DMS79 (cell line): ENCODE measurements at places on chromosomes 12 and 14.

GRCh38 chr12:21541773-21542172, 15.7 kb downstream of the SPX start:
- no peak for DNase-seq

DNA sequence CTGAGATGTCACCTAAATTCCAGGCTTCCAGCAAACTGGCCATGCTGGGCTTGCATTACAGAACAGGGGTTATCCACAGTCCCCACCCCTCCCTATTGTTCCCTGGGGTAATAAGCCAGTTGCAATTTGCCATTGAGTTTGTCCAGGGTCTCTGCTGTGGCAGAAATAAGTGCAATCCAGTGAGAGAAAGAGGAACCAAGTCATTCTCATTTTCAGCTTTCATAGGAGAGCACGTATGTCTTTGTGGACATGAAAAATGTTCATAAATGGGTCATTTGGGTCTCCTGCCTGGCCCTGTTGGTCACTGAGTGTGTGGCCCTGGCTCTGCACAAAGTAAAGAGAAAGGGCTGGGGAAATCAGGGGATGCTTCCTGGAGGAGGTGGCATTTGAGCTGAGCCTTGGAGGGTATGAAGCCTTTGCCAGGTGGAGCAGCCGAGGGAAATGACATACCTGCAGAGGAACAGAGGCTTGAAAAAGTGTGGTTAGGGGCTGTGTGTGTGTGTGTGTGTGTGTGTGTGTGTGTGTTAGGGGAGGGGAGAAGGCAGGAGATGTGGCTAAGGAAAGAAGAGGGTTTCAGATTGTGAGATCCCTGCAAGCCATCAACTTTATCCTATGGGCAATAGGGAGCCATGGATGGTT, 29.3 kb downstream of the CMKLR1 start:
- DNase-seq = no peak

DNA sequence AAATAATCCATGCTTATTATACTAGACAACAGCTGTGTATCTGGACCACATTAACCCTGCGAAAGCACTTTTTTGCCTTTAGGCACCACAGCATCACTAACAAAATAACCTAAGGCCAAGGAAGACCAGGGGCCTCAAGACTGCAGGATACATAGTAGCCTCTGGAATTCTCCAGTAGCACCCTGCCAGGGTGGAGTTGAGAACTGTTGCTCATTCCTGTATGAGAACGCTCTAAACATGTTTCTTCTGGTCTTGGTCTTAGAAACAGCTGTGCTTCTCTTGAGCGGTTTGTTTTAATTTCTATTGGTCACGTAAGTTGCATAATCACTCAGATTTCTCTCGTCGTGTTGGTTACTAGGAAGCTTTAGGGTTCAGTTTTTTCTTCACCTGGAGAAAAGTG, 7.9 kb downstream of the B4GALNT3 start:
- DNase-seq = no peak

- no peak for DNase-seq
These were observed 26.3 kb upstream of the TCP11L2 start for GRCh38 chr12:106276032-106276740.

- DNase-seq = no peak
These were observed 11.4 kb upstream of the KRT74 start for GRCh38 chr12:52585066-52585465.

DNA sequence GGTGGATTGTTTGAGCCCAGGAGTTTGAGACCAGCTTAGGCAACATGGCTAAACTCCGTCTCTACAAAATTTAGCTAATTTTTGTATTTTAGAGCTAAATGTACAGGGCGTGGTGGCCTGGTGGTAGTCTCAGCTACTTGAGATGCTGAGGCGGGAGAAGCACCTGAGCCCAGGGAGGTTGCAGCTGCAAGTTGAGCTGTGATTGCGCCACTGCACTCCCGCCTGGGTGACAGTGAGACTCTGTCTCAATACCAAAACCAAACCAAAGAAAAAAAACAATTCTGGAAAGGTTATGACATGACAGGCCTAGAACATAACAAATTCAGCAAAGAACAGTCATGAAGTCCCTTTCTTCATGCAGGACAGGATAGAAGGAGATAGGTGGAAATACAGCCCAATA, 25.7 kb downstream of the WDR89 start:
- no peak for DNase-seq

DNA sequence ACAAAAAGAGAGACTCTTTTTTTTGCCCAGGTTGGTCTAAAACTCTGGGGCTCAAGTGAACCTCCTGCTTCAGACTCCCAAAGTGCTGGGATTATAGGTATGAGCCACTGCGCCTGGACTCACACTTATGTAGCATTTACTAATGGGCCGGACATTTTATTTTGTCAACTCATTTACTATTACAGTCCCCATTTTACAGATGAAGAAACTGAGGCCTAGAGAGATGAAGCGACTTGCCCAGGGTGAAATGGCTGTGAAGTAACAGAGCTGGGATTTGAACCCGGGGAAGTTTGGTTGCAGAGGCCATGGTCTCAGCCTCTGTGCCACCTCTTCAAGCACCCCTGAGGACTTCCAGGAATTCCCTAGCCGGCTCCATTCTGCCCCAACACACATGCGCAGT, 9.4 kb downstream of the HPD start:
- DNase-seq = no peak

- DNase-seq = no peak
These were observed 500 bp downstream of the GPR137C start for GRCh38 chr14:52553002-52553670.

DNA sequence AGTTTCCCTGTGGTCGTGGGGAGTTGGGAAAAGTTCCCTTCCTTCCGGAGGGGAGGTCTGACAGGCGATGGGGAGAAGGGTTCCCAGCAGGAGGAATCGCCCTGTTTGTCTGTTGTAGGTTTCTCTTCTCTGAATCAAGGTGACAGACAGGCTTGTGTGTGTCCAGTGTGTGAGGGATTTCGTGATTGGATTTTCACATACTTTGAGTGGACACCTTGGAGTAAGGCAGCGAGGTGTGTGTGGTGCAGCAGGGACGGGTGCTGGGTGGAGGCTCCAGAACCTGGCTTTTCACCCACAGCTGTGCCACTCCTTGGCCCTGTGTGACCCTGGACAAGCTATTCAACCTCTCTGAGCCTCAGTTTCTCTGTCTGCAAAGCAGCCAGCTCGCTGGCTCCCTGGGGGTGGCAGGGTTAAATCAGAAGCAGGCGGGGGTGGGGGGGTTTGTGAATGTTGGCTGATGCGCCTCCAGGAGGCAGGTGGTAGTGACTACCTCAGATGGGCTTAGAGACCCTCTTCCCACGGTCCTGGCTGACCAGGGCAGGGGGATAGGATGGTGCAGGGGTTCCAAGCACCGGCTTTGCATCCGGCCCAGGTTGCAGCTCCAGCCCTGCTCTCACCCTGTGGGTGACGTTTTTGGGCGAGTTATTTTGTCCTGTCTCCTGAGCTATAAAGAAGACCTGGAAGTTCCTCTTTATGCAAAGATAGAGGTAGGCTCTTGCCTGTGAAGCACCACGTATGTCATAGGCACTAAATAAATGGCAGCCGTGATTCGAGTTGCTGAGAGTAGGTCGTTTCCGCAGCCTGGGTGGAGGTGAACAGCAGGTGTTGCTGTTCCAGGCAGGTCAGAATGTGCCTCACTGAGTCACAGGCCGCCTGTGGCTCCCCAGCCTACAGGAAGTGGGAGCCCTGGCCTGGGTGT, 679 bp downstream of the BDKRB2 start:
- no peak for DNase-seq

- DNase-seq = no peak
These were observed 16.8 kb downstream of the RFC5 start for GRCh38 chr12:118033323-118033722.

DNA sequence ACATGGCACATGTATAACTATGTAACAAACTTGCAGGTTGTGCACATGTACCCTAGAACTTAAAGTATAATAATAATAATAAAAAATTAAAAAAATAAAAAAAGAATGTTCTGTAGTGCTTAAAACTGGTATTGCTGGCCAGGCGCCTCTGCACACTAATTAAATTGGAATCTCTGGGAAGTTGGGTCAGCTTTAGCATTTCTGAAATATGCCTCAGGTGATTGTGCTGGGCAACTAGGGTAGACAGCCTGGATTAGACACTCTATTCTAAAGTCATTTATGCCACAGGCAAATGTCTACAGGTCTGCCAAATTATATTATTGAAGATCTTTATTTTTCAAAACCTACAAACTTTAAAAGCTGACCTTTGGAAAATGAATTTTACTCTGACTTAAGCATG, 55.3 kb downstream of the PPM1H start:
- DNase-seq = no peak

DNA sequence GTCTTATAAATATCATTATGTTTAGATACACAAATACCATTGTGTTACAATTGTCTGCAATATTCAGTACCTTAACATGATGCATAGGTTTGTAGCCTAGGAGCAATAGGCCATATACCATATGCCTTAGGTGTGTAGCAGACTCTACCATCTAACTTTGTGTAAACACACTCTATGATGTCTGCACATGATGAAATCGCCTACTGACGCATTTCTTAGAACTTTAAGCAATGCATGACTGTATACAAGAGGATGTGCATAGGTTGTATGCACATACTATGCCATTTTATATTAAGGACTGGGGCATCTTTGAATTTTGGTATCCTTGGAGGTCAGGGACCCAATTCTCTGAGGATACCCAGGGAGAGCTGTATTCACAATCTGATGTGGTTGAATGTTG, 10.1 kb upstream of the BTG1 start:
- DNase-seq = no peak

DNA sequence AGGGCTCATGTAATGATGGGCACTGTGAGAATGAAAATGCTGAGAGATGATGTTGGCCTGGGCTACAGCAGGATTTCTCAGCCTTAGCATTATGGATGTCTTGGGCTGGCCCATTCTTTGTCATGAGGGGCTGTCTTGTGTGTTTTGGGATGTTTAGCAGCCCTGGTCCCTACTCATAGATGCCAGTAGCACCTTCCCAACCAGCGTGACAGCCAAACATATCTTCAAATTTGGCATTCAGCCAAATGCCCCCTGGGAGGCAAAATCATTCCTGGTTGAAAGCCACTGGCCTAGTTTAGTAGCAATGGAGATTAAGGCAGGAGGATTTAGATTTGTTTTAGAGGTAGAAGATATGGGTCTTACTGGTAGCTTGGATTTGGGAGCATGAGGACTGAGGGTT, 26.6 kb downstream of the UBE3B start:
- peak; percentile 23 for DNase-seq

- DNase-seq = peak; percentile 26
These were observed 41.0 kb downstream of the BDKRB1 start for GRCh38 chr14:96297000-96297399.

- no peak for DNase-seq
These were observed 264.3 kb upstream of the FOXN3 start for GRCh38 chr14:89681086-89682018.

GRCh38 chr12:66697404-66697803, 18.5 kb upstream of the GRIP1 start:
- DNase-seq = no peak

GRCh38 chr14:100132903-100133510, 26.4 kb downstream of the DEGS2 start:
- DNase-seq = no peak

DNA sequence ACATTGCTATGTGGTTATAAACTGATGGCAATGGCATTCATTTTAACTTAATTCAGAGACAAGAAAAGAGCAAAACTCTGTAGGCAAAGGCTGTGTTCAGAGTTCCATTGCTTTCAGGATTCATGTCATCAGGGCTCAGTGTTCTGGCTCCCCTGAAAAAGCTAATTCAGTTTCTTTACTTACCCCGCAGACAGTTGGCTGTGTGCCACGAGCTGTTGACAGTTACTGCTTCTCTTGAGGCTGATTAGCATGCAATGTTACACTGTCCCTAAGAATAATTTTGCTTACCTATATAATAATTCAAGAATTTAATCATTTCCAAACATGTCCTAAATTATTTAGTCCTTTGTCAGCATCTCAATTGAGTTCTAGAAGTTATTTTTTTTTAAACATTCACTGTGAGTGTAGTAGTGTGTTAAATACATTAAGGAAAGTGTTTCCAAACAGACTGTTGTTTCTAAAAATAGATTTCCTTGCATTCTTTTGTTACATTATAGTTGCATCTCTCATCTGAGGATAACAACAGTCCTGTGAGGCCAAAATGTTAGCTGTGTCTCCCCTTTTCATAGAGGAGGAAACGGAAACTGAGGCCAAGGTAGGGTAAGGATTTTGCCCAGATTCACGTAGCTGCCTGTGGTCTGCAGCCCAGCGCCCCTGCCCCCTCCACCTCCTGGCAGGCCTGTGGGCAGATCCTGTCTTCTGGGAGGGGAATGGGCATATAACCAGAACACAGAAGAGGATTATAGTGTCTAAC, 98.6 kb downstream of the PELI2 start:
- peak; percentile 51 for DNase-seq

- DNase-seq = no peak
These were observed 149.3 kb downstream of the ESRRB start for GRCh38 chr14:76525106-76525821.

GRCh38 chr14:30521899-30522736, 36.8 kb upstream of the G2E3 start:
- peak; percentile 15 for DNase-seq

GRCh38 chr12:132665794-132666193, 21.3 kb downstream of the POLE start:
- no peak for DNase-seq

DNA sequence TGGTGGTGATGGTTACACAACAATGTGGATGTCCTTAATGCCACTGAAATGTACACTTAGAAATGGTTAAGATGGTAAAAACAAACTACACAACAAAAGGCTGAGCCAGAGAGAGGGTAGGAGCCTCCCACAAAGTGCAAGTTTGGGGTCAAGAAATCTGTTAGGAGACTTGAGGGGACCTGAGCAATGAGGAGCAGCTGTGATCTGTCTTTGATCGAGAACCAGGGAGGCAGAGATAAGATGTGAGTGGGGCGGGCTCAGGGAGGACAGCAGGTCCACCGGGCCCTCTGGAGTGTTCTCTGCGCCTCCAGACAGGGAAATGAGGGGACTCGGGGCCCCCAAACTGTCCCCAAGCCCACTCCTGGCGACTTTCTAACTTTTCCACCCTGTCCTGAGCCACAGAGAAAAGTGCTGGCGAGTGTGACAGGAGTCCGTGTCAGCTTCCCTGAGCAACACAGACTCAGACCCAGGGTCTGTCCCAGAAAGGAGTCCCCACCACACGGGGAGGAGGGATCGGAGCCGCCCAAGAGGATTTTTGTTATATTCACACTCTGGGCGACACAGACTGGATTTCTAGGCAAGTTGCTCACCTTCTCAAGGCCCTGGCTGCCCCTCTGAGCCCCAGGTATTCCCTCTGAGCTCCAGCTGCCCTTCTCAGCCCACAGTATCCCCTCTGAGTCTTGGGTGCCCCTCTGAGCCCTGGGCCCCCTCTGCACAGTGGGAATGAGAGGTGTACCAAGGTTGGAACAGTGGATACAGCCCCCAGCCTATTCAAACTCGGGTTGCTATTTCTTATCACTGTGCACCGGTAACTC, 11.5 kb upstream of the SCARB1 start:
- no peak for DNase-seq

- DNase-seq = no peak
These were observed 63.2 kb downstream of the ATP2B1 start for GRCh38 chr12:89645434-89645833.

DNA sequence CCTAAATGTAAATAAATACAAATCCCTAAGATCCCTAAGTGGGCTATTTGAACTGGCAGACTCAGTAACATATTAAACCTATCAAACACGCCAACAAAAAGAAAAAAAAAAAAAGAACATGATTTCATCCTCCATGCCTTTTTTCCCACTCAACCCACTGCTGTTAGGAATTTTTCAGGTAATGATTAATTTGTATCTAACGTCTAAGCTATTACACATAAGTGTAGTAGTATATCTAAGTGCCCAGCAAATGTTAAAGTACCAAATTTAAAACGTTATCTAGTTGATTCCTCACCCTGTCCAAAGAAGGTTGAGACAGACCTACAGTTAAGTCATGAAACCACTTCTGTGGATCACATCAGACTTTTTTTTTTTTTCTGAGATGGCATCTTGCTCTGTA, 16.4 kb upstream of the ARID4A start:
- no peak for DNase-seq
